ENCODE measurements at places on chromosomes 5 and 9.

- no peak for DNase-seq
These were observed 86.9 kb downstream of the PTPN3 start for GRCh38 chr9:109411069-109411761.

- no peak for DNase-seq
These were observed 20.0 kb downstream of the KIAA1191 start for GRCh38 chr5:176341325-176342157.

DNA sequence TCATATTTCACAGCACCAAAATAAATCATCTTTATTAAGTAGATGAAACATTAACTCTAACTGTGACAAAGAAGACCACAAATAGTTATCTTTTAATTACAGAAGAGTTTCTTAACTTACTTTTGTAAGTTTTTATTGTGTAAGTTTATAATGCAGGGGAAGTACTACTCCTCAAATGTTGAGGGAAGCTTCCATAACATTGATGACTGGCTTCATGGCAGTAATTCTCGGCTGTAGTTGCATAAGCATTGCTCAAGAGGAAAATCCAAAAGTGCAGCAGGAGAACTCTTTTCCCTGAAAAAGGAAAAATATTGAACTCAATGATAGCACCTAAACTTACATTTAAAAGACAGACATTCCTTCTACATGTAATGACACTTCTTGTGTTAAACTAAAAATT lies 4.6 kb downstream of the TSLP start:
- DNase-seq = no peak

- peak; percentile 25 for DNase-seq
These were observed 244.0 kb downstream of the EPB41L4A start for GRCh38 chr5:112174959-112175594.

- no peak for DNase-seq
These were observed 54.0 kb upstream of the MAP3K1 start for GRCh38 chr5:56761151-56761885.

GRCh38 chr5:51156838-51157237 lies 226.4 kb upstream of the ISL1 start:
- no peak for DNase-seq

- no peak for DNase-seq
These were observed 12.6 kb downstream of the OR13C5 start for GRCh38 chr9:104586496-104587180.

DNA sequence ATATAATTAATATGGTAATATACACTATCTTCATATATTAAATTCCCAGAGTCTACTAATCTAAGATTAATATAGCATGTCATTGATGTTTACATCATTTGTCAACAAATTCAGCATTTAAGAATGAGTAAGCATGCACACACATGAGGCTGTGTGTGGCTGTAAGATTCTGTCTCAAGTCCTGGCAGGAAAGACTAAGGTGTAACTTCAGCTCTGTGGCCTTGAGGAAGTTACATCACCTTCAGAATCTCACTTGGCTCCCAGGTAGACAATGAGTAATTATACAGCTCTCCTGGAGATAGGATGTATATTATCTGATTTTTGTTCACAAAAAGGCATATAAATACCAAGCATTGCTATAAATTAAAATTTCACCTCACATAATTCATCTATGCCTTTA lies 119.4 kb upstream of the IQGAP2 start:
- DNase-seq = no peak

DNA sequence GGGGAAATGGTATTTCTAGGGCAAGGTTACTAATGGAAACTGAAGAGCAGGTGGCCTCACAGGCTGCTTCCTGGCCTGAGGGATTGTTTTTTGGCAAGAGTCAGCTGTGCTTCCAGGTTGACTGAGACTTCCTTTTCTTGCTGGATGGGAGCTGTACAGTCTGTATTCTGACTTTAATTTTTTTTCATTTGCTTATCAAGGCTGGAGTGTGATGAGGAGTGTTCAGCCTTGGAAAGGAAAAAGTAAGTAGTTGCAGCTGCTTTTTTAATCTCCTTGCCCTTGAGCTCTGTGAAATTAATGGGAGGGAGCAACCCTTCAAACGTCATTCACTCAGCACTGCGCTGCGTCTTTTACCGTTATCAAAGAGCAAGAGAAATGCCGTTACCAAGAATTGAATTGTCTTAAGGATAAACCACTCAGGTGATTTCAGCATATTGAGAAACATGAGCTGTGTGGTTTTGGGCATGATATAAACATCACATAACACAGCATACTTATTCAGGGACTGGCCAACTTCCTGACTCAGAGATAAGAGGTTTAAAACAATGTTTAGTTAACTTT lies 47.6 kb downstream of the AQP7 start:
- DNase-seq = no peak

GRCh38 chr9:33289936-33290246 lies 425 bp upstream of the NFX1 start:
- no peak for DNase-seq

DNA sequence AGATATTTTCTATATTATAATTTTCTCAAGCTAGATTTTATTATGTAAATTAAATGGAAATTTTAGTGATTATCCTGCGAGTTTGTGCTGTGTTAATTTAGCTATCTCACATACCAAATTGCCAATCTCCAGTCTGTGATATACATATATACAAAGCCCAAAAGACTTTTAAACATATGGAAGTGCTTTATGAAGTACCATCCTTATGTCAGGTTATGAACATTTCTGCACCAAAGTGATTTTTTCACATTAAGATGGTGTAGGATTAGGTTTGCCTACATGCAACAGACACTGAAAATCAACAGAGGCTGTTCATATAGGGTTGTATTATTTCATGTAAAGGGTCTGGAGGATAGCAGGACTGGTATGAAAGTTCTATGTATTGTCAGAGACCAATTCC lies 32.8 kb downstream of the CFAP95 start:
- DNase-seq = no peak

- DNase-seq = no peak
These were observed 91.5 kb downstream of the WDR41 start for GRCh38 chr5:77400645-77401044.

DNA sequence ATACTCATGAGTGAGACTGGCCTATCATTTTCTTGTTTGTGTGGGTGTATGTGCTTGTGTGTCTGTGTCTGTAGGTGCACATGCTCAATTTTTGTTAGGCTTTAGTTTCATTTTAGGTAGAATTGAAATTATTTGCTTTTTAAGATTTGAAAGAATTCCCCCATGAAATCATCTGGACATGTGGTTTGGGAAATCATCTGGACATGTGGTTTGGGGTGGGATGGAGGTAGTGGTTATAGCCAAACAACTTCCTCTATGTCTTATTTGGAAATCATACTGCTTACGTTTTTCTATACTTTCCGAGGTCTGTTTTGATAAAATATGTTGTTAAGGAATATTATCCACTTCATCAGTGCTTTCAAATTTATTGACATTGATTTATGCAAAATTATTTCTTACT lies 485.4 kb upstream of the CLINT1 start:
- DNase-seq = no peak

- no peak for DNase-seq
These were observed 140.3 kb downstream of the MAT2B start for GRCh38 chr5:163645421-163646416.

GRCh38 chr5:38948501-38948900 lies 102.7 kb downstream of the OSMR start:
- no peak for DNase-seq

DNA sequence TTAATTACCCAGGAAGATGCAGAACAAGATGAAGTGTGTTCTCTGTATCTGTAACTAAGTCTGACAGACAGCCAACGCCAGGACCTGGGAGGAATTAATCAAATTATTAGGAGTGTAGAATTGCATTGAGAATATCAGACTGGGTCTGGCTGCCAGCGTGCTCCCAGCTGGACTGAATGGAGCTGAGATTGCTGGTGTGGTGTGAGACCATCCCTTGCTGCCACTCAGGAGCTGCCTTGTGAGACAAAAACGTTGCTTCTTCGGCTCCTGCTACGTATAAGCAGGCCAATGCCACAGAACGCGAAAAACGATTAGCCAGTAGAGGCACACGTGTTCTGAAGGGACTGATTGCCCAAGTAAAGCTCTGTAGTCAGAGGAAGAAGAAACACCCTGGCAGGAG lies 66.8 kb downstream of the AMBP start:
- peak; percentile 3 for DNase-seq

- DNase-seq = no peak
These were observed at the start of gene FER for GRCh38 chr5:108747774-108748400. TSS of gene FER (plus strand) at chr5:108747897. CDS start at chr5:108798183, 50,286 bp downstream.

GRCh38 chr9:16442622-16443021 lies 427.8 kb downstream of the BNC2 start:
- no peak for DNase-seq

DNA sequence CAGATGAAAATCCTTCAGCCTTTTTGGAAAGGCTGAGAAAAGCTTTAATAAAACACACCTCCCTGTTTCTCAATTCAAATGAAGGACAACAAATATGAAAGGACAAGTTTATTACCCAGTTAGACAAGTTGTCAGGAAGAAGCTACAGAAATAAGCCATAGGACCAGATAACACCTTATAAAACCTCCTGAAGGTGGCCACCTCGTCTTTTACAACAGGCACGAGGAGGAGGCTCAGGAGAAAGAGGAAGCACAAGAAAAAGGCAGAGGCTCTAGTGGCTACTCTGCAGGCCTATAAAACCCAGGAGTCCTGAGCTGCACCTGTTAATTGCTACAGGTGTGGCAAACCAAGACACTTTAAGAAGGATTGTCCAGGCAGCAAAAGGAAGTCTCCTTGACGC lies 352.1 kb upstream of the CDH18 start:
- DNase-seq = peak; percentile 22

- no peak for DNase-seq
These were observed 22.7 kb downstream of the ANXA2R start for GRCh38 chr5:43017428-43017815.

DNA sequence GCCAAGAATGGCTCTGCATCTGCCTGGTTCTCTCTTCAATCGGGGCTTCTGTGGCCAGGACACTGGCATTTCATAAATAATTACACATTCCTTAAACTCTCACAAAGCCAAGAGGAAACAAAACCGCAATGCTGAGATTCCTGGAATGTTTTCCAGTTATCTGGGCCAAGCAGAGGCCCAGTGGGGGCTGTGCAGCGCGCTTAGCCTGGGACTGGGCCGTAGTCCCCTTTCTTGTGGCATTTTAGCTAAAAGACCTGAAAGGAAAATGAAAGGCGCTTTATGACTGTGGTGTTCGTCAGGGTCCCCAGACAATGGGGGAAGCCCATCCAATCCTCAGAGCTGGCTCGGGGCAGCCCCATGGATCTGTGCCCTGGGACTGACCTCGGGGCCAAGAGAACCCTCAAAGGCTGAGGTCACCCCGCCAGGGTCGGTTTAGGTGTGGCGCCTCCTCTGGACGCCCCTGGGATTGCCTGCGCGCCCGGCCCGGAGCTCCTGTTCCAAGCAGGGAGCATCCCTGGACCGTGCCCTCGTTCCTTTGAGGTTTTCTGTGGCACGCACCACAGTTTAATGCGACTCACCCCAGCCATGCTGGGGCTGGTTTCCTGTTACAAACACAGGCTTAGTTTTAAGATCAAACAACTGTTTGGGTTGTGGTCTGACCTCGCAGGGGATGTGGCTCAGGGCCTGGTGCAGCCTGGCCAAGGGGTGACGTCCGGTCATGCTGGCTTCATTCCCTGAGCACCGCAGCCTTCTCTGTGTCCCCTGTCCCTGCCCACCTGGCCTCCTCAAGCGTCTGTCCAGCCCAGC lies 51.5 kb upstream of the NKD2 start:
- no peak for DNase-seq

DNA sequence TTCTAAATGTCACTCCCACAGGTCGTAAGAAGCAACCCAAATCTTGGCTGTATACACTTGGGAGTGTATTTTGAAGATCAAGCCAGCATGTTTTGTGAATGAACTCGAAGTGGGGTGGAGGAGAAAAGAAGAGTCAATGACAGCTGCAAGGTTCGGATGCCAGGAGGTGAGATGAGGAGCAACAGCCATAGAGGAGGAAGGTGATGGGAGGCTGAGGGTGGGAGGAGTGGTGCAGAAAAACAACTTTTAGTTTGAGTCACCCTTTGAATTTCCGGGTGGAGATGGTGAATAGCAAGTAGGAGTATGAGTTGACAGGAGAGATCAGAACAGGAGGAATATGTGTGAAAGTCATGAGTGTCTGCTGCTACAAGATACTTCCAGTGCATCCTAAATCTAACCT lies 153.6 kb downstream of the DIRAS2 start:
- DNase-seq = no peak

GRCh38 chr5:138053554-138053953 lies 20.7 kb upstream of the FAM13B start:
- no peak for DNase-seq

GRCh38 chr5:84273517-84273883 lies 111.2 kb downstream of the EDIL3 start:
- no peak for DNase-seq

GRCh38 chr9:7121055-7121454 lies 363.3 kb downstream of the KDM4C start:
- DNase-seq = no peak

GRCh38 chr5:116152169-116152568 lies 67.3 kb downstream of the COMMD10 start:
- DNase-seq = no peak

DNA sequence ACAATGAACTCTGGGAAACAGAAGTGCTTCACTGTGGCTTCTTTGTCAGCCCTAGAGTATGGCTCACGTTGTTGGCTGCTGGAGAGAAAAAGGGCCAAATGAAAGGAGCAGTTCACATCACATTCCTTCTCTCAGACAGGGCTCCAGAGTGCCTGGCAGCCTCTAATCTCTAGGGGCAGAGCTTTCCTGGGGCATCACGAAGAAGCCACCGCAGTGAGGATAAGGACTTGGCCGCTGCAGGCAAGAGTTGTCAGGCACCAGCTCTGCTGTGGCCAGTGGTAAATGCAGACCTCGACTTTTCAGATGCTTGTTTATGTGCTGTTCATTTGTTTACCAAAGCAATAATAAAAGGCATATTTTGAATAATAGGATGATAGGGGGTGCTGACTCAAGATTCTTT lies 227.2 kb downstream of the ICE1 start:
- DNase-seq = no peak

GRCh38 chr9:30382271-30382670 lies 2002.2 kb upstream of the ACO1 start:
- DNase-seq = no peak

DNA sequence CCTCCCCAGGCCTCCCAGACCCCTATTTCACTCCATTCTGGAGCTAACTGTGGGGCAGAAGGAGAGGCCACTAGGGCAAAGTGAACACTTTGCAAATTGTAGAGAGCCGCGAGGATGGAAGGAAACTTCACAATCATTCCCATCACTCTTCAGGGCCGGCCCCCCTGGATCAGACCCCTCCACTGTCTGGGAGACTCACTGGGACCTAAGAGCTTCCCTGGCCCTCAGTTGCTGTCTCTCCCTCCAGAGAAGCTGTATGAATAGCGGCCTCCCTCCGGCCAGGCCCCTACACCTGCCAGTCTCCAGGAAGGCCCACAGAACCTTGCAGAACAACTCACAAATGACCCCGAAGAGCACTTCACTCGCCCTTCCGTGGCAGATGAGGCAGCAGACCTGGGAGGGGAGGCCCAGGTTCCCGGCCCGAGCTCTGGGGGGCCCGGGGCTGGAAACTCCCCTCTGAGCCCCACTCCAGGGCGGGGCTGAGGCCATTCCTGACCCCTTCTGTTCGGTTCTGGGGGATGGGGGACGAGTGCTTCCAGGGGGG lies 141.9 kb upstream of the IER5L start:
- DNase-seq = peak; percentile 13

GRCh38 chr5:111271885-111272284 lies 47.7 kb downstream of the CAMK4 start:
- DNase-seq = no peak
